ENCODE measurements at places on chromosomes 16 and 17.

DNA sequence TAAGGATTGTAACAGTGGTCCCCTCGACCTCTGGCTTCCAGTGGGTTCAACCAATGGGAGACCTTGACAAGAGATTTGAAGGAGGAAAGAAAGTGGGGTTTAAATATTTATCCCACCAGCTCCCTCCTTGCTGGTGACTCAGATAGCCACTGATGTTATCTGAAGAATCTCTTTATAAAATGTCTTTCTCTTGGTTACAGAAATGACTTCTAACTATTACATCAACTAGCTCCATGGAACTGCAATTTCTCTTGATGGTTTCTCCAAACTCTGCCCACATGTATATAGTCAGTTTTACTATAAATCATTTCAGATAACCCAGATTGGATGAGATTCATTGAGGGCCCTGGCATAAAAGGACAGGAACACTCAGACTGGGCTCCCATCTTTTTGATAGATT lies 920.2 kb upstream of the SOX9 start:
- DNase-seq = no peak

DNA sequence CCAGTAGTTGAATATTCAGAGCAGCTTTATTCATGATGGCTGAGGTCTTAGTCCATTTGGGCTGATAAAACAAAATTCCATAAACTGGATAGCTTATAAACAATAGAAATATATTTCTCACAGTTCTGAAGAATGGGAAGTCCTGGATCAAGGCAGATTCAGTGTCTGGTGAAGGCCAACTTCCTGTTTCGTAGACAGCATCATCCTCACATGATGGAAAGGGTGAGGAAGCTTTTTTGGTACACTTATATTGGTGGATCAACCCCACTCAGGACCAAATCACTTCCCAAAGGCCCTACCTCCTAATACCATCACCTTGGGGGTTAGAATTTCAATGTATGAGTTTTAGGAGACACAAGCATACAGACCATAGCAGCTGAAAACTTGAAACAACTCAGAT lies 224.2 kb downstream of the CYB561 start:
- DNase-seq = no peak

- DNase-seq = no peak
These were observed 8.4 kb downstream of the C16orf86 start for GRCh38 chr16:67674851-67675578.

DNA sequence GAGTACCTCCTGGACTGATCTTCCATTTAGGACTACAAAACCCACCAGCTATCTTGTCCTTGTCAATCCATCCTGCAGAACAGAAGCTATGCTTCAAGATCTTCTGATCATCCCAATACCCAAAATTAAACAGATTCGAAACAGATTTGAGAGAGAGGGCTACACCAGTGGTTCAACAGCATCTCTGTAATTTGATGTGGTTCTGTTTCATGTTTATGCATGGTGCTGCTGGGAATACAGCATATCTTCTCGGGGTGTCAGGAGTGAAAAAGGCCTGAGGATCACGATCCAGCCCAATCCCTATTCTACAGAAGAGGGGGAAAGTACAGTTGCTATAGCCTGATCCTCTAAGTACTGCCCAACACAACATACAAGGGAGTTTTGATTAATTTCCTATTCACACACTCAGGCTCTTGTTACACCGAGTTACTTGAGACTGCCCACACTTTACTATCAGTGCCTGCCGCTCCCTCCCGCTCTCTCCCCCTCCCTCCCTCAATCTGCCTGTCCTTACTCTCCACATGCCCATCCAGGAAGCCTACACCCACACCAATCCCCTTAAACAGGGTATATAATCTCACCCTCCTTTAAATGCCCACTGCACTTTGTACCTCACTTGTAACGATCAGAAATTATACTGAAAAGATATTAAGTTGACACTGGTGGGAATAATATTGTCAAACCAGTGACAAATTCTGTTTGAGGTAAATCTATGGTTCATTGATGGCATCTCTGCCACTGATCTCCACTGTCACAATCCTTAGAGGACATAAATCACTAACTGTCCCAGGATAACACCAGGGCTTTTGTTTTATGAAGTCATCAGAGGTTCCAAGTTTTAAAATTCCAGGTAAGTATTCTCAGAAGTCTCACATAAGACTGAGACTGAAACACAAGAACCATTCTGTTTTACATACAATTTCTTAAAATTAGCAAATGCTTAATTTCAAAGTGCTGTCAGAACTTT lies 89.3 kb upstream of the PLEKHM1 start:
- DNase-seq = peak; percentile 20

- no peak for DNase-seq
These were observed 590 bp downstream of the ITGAX start for GRCh38 chr16:31355431-31356100.

- no peak for DNase-seq
These were observed 230.6 kb downstream of the C16orf95 start for GRCh38 chr16:87086575-87086974.

- no peak for DNase-seq
These were observed 13.7 kb downstream of the PITPNC1 start for GRCh38 chr17:67390646-67391361.

DNA sequence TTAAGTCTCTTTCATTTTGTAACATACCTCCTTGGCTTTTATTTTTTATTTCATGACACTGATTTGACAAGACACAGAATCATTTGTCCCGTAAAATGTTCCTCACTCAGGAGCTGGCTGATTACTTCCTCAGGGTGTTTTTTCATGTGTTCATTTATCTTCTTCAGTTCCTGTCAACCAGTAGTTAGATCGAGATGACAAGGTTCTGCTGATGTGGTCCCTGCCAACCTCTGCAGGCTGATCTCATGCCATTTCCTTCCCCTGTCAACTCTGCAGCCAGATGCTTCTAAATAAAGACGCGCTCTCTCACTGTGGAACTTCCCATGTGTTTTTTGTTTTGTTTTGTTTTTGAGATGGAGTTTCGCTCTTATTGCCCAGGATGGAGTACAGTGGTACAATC lies 8.1 kb upstream of the CXCL16 start:
- DNase-seq = no peak

- no peak for DNase-seq
These were observed 75.1 kb downstream of the CYTH1 start for GRCh38 chr17:78707016-78707415.

DNA sequence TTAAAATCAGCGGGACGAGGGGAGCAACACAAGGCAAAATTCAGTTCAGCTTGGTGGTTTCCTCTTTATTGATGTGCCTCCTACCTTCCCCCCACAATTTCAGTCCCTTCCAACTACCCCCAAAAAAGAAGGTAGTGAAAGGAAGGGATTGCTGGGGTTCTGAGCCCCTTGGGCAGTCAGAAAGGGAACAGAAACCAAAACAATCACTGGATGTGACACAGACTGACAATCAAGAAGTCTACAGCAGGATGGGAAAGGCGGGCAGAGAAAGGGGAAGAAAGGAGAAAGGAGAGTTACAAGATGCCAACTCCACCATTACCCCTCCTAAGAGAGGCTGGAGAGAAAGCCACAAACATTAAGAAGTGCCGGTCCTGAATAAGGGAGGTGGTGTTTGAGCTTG lies 1.1 kb upstream of the PHF23 start:
- DNase-seq = no peak

- no peak for DNase-seq
These were observed 38.6 kb downstream of the CDH11 start for GRCh38 chr16:65083164-65083857.

DNA sequence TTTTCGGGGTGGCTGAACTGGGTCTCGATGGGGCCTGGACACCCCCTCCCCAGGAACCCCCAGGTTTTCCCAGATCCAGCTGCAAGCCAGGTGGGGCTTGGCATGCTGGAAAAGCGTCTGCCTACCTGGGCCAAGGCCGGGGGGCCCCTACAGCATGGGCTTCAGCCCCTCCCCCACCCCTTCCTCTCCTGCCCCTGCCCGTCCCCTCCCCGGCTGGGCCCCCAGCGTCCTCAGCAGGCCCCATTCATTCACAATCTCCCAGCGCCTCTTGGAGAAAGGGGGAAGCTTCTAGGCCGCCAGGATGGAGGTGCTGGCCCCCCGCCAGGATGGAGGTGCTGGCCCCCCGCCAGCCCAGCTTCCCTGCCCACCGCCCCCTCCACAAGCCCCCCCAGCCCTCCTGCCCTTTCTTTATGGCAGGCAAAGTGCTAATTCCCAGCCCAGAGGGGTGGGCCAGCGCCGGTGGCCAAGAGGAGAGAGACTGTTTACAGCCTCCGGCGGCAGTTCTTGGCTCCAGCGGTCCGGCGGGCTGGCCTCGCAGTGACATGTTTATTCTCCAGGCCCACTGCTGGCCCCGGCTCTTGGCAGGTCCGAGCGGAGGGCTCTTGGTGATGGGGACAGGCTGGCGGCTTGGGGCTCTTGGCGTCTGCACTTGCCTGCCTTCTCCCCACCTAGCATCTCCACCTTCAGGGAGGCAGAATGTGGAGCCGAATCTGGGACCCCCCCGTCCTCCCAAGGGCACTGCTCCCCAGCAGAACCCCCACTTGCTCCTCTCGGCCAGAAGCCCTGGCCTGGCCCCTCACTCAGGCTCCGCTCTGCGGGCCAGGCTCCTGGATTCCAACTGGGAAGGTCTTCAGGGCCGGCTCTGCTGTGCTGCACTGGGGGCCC lies 94.4 kb upstream of the CIBAR2 start:
- no peak for DNase-seq
